GM10248 (cell line): ENCODE measurements at places on chromosomes 13 and 19.

DNA sequence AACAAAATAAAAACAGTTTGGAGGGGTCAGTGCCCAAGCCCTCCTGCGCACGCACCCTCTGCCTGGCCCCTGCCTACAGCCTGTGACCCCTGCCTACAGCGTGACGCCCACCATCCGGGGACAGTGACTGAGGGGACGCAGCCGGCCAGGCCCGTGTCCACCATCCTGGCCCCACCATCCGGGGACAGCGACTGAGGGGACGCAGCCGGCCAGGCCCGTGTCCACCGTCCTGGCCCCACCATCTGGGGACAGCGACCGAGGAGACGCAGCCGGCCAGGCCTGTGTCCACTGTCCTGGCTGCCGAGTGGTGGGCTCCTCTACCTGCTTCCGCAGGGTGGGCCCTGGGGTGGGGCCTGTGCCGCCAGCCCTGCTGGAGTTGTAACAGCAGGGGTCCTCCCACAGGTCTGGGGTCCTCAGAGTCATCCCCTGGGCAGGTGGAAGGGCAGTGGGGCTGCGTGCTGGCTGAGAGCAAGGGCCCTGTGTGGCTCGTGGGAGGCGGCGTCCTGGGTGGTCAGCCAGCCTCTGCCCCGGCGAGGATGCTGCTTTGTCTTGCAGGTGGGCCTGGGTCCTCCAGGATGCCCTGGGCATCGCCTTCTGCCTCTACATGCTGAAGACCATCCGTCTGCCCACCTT lies 14.3 kb downstream of the SPPL2B start:
- no peak for DNase-seq

DNA sequence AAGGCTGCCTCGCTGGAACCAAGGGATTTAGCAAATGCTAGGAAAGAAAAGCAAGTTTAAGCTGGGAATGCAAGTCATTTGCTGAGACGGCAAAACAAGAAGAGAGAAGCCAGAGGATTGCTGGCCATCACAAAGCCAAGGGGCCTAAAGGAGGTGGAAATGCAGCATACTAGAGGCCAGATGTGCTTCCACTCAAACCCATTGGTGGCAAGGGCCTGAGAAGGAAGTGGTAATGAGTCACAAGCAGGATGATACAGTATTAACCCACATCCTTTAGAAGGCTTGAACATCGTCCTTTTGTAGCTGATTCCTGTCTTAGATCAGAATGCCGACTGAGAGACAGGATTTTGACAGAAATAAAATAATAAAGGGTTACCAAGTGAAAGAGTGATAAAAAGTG lies 68.2 kb downstream of the ITGBL1 start:
- DNase-seq, result no peak

GRCh38 chr19:2097203-2097885 lies 629 bp downstream of the IZUMO4 start:
- DNase-seq, result peak; percentile 69

GRCh38 chr19:6828306-6828697 lies 55.8 kb downstream of the VAV1 start:
- no peak for DNase-seq

- no peak for DNase-seq
Measured at GRCh38 chr13:71771144-71771543, 95.9 kb downstream of the DACH1 start.

GRCh38 chr13:43815204-43815603 lies 28.4 kb upstream of the ENOX1 start:
- DNase-seq, result no peak

- DNase-seq, result no peak
Measured at GRCh38 chr19:11458236-11458900, 22.5 kb downstream of the ELAVL3 start.

DNA sequence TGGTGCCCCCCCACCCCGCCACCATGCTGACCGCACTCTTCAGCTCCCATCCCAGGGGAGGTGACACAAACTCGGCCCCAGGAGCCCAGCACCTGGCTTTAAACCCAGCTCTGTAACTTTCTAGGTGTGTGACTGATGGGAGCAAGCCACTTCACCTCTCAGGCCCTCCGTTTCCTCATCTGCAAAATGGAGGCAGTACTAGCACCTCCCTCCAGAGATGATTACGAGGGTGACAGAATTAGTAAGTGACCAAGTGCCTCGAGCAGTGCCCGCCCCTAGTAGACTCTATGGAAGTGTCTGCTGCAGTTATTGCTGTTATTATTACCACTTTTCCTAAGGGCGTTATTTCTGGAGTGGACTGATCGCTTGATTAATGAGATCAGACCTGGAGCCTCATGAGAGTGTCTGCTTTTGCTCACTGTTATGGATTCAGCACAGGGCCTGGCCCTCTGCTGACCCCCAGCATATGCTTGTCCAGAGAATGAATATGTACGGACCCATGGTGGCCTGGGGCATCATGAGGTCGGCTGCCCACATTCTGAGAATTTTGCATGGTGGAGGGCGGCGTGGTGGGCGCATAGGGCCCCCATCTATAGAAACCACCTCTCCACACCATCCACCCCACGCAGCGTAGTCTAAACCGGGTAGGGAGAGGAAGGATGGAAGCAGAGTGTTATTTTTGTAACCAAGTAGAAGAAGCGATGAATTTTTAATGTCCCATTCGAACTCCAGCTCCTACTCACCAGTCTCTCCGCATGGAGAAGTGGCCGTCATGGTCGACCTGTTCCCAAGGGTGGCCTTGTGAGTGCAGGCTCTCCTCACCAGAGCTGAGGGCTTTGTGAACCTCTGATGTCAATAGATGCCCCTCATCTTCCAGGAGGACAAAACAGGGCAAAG lies 48.2 kb downstream of the CAPN12 start:
- no peak for DNase-seq

DNA sequence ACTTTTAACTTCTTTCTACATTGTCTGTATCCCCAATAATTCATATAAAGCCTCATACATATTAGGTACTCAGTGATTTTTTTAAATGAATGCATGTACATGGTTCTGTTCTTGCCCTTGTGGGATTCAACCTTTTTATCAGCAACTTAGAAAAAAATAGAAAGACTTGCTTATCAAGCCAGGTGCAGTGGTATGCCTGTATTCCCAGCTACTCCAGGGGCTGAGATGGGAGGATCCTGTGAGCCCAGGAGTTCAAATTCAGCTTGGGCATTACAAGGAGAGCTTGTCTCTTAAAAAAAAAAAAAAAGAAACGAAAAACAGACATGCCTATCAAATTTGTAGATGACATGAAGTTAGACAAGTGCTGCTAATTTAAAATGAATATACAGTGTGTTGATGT lies 54.2 kb upstream of the MYCBP2 start:
- no peak for DNase-seq

GRCh38 chr13:78032132-78032531 lies 113.5 kb upstream of the EDNRB start:
- no peak for DNase-seq
